ENCODE measurements at places on chromosomes 1 and 21. TPM values are rescaled to one million over a fixed set of nuclear protein-coding genes. Genes with fewer than 3 reads are reported as not detected.

- no peak for DNase-seq
These were observed 47.8 kb downstream of the CHRM3 start for GRCh38 chr1:239434181-239434580.

The CMPK1 gene
- 70.1 TPM for total RNA-seq

GRCh38 chr1:62131093-62131725, 63.4 kb upstream of the L1TD1 start:
- peak; percentile 29 for DNase-seq

GRCh38 chr1:57621776-57622175, 197.9 kb upstream of the DAB1 start:
- no peak for DNase-seq

The MXRA8 gene
- total RNA-seq: 52.0 TPM

DNA sequence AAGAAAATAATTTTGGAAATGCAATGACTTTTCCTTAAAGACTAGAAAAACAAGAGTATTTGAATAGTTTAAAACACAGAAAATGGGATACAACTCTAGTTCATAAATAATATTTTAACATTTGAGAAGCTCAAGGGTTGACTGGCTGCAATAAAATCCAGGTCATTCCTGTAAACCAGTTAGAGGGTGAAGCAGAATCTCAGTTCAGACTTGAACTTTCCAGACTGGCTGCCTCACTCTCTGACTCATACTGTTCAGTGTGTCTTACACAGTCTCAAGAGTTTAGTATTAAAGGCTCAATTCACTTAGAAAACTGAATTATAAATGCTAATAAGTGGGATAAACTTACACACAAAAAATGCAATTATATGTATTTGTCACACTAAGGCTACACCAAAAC, 89.9 kb downstream of the RAVER2 start:
- DNase-seq: no peak

The ZNF593OS gene
- total RNA-seq: not detected

GRCh38 chr21:42563261-42563660, 49.6 kb downstream of the SLC37A1 start:
- no peak for DNase-seq

GRCh38 chr1:115746021-115746690, 22.4 kb downstream of the CASQ2 start:
- no peak for DNase-seq

The TMEM82 gene
- not detected for total RNA-seq

- DNase-seq: no peak
These were observed 416.8 kb downstream of the NPHP4 start for GRCh38 chr1:5575396-5575940.
